ENCODE measurements at places on chromosomes 4 and X. TPM values are rescaled to one million over a fixed set of nuclear protein-coding genes. Genes with fewer than 3 reads are reported as not detected.

GRCh38 chrX:153901753-153902140, 2.7 kb upstream of the AVPR2 start:
- no peak for DNase-seq

DNA sequence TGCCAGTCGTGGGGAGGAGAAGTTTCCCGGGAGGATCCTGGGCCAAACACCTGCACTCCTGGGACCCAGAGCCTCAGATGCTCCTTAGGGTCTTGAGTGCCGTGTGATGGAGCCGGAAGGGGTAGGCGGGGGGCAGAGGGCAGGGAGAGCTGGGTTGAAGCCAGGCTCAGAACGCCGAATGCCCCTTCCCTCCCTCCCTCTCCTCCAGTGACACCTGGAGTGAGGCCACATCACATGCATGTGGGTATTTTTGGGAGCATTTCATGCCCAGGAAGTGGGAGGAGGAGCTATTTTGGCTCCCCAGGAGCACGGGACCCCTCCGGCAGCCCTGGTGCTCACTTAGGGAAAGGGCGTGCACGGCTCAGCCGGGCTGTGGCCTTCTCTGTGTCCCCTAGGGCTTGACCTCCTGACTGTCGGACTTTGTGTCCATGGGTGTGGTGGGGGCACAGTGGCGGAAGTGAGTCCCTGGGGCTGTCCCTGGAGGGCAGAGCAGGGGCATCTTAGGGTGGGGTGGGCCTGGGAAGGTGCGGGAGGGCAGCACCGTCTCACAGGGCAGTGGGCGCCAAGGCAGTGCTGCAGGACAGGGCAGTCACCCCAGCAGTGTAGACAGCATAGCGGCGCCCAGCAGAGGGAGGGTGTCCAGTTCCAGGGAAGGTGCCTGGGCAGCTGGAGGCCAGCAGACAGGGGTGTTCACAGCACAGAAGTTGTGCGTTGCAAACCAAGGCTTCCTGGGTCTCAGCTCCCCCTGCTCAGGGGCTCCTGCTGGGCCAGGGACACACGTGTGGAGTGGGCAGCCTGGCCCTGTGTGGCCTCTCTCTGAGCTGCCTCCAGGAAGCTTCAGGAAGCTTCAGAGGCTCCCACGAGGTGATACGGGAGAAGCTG, 4.9 kb upstream of the CPLX1 start:
- DNase-seq, result no peak

- DNase-seq, result no peak
Measured at GRCh38 chr4:107279733-107280132, 243.6 kb upstream of the DKK2 start.

DNA sequence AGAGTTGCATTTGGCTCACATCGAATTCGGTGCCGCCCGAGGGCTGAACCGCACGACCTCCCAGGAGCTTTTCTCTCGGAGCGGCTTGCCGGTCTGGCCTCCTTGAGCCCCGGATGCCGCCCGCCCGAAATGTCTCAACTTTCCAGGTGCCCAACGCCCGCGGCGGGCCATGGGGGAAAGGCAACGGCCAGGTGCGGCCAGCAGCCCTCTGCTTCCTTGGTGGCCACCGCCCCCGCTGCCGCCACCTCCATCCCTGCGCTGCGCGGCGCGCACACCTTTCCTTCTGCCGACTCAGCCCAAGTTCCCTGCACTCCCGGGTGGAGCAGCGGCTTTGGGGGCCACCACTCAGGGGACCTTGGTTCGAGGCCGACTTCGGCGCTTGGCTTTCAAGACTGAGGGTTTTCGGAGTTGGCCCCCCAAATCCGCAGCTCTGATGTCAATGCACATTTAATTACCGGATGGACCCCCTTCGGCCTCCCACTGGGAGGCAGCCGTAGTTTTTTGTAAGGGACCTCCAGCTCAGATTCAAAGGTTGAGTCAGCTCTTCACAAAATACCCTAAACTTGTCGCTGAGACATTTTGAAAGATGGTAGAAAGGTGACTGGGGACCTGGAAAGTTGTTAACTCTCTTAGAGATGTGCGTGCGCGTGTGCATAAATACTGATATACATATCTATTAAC, 1.1 kb downstream of the AFF2 start:
- DNase-seq, result peak; percentile 14

GRCh38 chr4:107035819-107036583, at the start of gene DKK2:
Gene DKK2, minus strand, starts transcription at chr4:107036313. Its CDS starts 722 bp downstream, at chr4:107035591.
- DNase-seq, result no peak

DNA sequence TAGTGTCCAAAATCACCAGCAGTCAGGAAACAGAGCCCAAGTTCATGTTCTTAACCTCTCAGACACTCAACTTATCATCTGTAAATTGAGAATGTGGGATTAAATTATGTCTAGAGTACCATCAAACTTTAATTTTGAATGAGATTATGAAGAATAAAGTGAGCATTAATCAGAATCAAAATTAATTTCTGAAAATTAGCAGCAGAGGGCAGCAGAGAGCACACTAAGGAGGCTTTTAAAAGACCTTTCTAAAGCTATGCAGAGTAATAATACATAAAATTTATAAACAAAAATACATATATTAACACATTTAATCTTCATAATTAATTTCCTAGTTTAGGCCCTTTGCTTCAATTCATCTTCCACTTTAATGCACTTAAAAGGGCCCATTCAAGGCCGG, 7.1 kb downstream of the TASL start:
- DNase-seq, result peak; percentile 33

DNA sequence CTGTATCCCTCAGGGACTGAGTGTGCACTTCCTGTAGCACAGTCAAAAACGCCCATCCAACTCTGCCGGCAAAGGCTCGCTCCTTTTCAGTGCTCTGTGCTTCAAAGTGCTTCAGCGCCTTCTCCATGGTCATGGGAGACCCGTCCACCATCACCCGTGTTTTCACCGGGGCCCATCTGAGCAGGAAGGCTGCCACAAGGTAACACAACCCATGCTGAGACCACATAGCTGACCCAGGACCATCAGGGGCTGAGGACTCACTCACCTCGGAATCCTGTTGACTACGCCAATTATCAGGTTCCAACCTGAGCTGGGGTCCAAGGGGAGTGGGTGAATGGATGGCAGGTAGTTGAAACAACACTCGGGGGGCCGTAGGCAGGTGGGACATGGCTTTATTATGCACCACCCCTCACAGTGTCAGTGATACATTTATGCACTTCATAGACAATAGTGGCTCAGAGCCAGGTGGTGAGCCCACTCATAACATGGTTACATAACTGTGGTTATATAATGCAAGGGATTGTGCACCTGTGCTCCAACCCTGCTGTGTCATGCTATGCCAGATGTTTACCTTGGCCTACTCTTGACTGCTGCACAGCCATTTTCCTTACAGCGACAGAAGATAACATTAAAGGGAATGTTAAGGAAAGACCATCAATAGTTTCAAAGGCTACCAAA, 227.8 kb downstream of the ADGRL3 start:
- no peak for DNase-seq

- DNase-seq, result no peak
Measured at GRCh38 chr4:76570141-76570973, 135.3 kb downstream of the SHROOM3 start.

- DNase-seq, result no peak
Measured at GRCh38 chr4:120447774-120448173, 381.1 kb upstream of the MAD2L1 start.

DNA sequence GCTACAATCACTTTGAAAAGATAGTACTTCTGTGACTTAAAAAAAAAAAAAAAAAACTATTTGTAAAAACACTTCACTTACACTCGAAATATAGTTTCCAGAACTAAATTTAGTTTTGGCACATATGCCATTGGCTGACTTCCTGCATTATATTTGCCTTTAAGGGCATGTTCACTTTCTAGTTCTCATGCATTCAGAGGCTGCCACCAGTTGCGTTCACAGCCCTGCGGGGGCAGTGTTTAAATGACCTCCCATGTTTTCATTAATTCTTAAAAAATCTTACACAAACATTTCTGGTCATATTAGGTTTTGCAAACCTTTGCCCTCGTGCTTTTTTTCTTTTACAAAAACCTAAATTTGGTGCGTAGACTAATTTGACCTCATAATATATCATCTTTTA, 12.4 kb upstream of the ARHGAP6 start:
- no peak for DNase-seq

GRCh38 chrX:152831391-152831790, 528 bp downstream of the NSDHL start:
- DNase-seq, result no peak

GRCh38 chr4:163707873-163708272, 213.4 kb downstream of the TMA16 start:
- DNase-seq, result no peak

Gene CRMP1
- 3.5 TPM for polyA plus RNA-seq

Gene OPHN1
- 0.51 TPM for polyA plus RNA-seq

Gene XAGE2
- not detected for polyA plus RNA-seq

Gene SPCS3
- 33.4 TPM for polyA plus RNA-seq
